ENCODE measurements at places on chromosomes 1 and 21.

DNA sequence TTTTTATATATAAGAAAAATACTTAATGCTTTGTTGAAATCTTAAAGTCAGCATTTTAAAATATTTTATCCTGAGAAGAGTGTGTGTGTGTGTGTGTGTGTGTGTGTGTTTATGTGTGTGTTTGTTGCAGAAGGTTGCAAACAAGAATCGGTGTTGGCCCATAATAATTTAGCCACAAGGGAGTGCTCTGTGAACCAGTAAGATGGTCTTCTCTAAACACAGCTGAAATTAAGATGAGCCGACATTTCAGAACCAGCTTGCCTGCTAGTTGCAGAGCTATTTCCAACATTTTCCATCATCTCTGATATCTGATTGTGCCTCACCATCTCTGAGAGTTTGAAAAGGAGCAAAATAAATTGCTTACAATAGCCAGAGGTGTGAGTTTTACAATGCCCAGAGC, 158.8 kb upstream of the SGIP1 start:
- no peak for DNase-seq

- DNase-seq: no peak
These were observed 82.0 kb downstream of the NPHP4 start for GRCh38 chr1:5910276-5910620.

DNA sequence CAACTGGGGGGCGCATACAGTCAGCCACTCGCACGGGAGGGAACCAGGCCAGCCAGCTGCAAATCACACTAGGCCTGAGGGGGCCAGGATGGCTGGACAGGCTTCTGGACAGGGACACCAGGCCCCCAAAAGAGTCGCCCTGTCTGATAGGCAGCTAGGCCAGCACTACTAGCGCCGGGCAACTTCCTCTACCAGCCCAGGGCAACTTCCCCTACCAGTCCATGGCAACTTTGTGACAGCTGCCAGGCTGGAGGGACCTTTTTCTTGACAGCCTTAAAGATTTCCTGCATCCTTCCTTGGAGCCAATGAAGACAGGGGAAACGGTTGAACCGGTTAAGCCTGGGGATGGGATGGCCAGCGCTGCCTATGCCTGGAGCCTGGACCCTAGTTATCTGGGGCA, 5.1 kb downstream of the IFFO2 start:
- DNase-seq: no peak

DNA sequence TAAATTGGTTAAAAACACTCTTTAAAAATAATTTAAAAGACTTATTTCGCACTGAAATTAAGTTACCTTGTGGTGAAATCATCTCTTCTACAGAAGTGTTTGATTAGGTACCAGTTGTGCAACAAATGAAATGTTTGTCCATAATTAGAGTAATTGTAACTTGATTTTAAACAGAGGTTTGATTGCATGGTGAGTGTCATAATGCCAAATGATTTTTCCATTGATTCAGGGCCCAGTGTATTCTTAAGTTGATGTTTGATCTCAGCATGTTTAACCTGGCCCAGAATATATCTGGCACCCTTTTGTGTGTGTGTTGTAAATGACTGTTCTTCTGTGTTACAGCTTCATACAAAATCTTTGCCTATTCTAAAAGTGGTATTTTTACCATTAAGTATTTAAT, 28.5 kb downstream of the LRRC8B start:
- DNase-seq: no peak

DNA sequence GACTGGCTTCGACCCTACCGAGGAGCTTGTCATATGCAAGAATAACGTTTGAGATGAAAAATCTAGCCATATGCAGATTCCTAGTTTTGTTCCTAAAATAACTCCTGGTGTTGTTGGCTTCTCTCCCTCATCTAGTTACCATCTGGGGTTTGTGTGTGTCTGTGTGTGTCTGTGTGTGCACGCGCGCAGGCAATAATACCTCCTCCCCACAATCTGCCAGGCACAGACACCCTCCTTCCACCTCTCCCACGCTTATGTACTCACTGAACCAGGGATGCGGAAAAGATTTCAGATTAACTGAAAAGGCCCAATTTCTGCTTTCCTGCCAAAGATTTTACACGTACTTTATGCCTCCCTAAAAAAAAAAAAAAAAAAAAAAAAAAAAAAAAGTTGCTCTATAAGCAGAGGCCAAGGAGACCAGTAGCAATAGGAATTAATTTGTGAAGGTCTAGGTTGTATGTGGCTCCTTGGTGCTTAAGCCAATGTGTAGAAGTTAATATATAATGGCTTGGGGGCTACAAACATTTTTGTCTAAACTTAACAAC, 452.7 kb downstream of the NUF2 start:
- no peak for DNase-seq

DNA sequence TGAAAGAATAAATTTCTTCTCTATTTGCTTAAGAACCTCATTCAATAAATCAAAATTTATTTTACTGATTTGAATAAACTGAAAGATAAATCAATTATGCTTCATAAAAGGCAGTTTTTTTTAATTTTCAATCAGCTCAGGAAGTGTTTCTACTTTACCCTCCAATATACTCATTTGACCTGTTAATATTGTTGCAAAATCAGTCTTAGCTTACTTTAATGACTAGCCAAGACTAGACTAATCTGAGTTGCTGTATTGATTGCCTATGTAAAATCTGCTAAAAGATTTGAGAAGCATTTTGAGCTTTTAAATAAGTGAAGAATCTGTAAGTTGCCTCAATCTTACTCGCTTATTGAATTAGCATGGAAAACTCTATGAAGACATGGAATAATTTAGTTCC, 179.1 kb upstream of the LYPLAL1 start:
- DNase-seq: no peak

DNA sequence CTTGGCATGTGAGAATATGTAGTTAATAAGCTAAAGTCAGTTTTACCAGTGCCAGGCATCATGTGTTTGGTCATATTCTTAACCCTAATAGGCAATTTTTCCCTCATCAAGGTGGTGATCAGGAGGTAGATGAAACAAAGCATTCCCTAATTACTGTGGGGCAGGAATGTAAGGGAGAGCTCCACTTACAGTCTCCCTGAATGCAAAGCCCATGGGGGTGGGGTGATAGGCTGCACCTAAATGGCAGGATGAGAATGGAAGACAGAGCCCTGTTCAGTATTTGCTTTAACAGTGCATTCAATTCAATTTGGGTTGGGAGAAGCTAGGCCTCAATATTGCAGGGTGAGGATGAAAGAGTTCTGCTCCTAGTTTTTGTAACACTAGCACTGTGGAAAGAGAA, 23.4 kb downstream of the ZNF678 start:
- no peak for DNase-seq

DNA sequence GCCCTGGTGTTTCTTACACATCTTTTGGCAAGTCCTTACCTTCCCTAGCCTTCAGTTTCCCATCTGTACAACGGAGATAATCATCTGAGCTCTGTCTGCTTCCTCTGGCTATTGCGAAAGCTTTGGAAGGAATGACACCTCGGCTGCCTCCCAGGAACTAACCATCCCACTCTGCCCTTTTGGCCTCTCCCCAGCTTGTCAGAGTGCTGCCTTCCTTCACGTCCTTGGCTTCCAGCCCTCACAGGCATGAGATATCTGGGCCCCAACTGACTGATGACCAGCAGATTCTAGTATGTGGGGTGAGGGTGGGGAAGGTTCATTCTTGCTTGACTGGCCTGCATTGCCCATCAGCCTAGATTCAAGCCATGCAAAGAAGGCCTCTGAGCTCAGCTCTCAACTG, 253.1 kb upstream of the FGGY start:
- DNase-seq: no peak

DNA sequence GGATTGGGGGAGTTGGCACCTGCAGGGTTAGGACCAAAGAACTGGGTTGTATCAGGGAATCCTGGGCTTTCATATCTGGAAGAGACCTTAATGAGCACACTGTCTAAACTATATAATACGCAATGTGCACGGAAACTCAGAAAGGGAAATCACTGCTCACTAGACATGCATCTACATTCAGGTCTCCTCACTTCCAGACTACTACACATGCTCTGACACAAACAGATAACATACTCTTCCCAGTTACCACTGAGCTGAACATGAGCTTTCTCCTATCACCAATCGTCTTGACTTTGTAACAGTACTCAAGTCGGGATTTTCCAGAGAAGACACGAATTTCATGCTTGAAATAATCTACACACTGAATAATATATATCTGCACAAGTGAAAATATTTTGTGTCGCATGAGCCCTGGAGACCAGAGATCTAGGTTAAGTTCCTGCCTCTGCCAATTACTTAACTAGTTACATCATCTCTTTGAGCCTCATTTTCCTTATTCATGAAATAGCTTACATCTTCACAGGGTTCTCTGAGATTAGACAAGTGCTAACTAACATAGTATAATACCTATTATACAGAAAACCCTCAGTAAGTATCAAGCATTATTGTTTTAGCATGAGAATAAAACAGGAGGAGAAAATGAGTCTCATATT, 101.1 kb downstream of the JAK1 start:
- no peak for DNase-seq

DNA sequence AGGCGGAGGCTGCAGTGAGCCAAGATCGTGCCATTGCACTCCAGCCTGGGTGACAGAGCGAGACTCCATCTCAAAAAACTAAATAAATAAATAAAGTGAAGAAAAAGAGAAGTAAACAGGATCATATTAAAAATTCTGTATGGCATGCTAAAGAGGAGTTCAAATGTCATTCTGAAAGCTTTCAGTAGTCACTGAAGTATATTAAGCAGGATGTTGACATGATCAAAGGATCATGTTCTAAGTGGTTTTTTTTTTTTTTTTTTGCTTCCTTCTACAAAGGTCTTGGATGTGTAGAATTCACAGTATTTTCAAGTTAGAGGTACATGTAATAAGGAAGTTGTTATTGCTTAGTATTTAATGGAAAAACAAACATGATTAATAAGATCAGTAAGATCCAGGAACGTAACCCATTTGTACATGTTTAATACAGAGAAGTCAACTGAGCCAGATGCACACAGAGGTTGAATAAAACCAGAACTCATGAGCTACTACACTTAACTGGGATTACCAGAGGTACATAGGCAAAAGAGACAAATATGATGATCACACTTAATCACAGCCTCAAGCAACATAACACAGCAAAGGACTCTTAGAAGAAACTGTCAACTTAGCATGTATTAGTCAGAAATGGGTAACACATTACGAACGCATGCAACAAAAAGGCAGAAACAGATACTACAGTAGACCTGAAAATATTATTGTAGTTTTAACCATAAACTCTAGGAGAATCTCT, 12.2 kb downstream of the CDC42BPA start:
- DNase-seq: no peak

DNA sequence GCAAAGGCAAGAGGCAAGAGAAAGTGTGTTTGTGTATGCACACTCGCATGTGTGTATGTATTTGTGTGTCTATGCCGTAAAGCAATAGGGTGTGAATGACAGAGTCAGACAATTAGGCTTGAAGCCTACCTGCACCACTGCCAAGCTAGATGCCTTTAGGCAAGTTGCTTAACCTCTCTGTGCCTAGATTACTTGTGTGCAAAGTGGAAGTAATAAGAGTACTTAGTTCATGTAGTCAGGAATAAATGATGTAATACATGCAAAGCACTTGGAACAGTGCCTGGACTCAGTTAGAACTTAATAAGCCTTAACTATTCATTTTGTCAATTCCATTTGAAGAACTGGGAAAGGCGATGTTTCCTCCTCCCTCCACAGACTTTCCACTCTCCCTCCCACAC, 31.7 kb downstream of the LAMB3 start:
- DNase-seq: no peak

- no peak for DNase-seq
These were observed 63.2 kb upstream of the TRAPPC10 start for GRCh38 chr21:43948740-43949498.

GRCh38 chr1:38129473-38129872, 82.9 kb upstream of the POU3F1 start:
- peak; percentile 51 for DNase-seq

DNA sequence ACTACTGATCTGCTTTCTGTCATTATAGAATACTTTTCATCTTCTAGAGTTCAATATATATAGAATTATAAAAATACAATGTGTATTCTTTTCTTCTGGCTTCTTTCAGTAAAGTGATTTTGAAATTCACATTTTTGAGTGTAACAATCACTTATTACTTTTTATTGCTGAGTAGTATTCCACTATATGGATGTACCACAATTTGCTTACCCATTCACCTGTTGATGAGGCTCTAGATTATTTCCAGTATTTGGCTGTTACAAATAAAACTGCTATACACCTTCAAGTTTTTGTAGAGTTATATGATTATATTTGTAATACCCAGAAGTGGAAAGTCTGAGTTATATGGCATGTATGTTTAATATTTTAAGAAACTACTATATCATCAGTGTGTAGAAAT, 159.4 kb downstream of the RWDD3 start:
- DNase-seq: no peak

GRCh38 chr1:84206375-84206774, 62.3 kb downstream of the PRKACB start:
- DNase-seq: no peak

DNA sequence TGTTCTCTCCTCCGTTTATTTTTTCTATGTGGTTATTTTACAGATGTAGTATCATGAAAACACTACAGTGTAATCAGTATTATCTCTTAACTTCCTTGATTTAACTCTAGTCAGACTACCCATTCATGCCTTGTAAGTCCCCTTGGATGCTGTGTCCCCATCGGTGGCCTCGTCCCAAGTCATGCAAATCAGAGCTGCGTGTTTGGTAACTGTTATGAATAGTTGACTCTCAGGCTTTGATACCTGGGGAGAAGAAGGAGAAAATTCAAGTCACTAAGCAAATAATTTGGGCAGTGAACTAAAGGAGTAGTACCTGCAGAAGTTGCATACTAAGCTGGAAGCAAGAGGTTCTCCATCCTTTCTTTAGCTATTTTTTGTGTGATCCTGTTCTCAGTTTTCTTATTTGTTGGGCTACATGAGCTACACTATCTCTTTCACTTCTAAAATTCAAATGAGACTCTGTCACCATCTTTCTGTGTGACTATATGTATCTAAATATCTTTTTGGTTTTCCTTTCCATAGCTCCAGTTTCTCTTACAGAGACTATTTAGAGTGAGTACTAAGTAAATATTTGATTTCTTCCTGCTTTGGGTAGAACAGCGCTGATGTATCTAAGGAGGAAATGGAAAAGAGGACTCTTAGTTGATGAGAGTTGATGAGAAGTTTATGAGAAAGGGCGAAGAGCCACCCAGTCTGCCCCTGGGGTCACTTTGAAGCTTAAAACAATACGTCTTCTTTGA, 50.9 kb downstream of the VANGL2 start:
- no peak for DNase-seq

DNA sequence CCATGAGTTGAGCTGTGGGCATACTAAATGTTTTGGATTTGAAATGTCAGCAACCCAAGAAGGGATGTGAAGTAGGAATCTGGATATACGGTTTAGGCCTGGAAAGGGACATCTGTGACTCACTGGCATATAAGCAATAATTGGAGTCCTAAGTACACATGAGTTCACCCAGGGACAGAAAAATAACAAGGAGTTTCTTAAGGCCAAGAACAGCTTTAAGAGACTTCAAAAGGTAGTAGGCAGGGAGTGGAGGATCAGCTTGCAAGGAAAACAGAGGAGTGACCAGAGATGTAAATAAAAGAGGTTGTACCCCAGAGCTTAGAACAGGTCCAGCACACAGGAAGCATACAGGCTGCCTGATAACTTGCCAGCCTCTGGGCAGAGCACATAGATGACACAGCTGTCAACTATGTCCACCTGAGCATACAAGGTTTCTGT, 28.1 kb downstream of the TMEM50B start:
- DNase-seq: no peak

GRCh38 chr1:171884475-171884874, 43.2 kb downstream of the DNM3 start:
- DNase-seq: no peak

All from WTC11 (cell line).